ENCODE measurements at places on chromosomes 1 and 21.

GRCh38 chr1:28428012-28428411 is 58.5 kb downstream of the PHACTR4 start:
- no peak for DNase-seq

- DNase-seq: no peak
Measured at GRCh38 chr1:151596166-151596953, 15.5 kb upstream of the SNX27 start.

DNA sequence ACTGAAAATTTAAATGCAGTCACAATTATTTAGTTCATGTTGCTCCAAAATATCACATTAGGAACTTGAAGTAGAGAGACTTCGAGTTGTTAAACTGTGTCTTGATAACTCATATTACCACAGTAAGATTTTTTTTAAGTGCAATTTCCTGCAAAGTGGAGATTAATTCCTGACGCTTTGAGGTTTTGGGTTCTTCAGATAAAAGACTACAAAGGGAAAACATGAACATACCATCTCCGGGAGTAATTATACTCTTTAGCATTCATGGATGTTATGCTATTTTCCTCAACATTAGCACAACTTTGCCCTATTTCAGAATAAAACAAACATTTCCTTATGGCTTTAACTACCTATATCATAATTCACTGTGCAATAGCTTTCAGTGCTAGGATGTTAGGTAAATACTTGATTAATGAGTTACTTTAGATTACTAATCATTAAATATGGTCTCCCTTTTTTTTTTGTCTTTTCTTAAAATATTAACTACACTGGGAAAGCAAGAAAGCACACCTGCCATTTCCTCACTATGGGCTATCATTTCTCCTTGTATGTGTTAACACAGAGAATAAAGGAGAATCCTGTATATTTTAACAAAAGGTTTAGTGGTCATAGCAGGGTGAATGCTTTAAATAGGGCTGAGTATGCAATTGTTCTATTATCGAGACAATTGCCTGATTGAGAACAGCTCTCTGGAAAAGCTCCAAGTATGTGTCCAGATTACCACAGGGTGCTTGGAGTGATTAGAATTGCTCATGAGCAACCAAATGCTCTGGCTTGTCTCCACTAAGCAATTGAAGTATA is 252.5 kb upstream of the C1orf105 start:
- DNase-seq: no peak

- no peak for DNase-seq
Measured at GRCh38 chr1:239707615-239708014, 321.2 kb downstream of the CHRM3 start.

DNA sequence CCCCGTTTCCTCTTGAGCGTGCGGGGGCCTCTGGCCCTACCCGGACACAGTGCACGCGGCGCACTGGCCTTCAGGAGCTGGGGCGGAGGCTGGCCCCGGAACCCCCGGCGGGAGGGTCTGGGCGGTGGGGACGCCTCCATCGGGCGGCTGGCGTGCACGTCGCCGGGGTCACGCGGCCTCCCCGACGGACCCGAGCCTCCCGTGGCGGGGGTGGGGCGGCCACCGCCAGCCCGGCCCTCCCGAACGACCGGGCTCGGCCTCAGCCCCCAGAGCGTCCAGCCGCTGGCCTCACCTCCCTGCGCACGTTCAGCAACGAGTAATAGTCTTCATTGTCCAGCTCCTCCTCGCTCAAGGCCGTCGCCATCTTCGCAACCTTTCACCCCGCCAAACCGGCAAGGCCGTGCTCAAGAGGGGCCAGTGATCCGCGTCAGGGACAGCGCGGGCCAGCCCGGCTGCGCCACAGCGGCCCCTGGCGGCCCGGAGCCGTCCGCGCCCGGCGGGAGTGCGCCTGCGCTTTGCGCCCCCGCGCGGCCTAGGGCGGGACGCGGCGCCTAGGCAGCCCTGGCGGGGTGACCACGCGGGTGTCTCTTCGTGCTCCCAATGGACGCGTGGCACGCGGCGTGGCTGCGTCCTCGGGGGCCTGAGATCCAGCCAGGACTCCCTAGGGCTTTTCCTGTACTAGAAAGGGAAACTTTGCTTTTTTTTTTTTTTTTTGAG is at the start of gene DNAJC11:
TSS of gene DNAJC11 (minus strand) at position 380 of the 717 bp plus-strand sequence. CDS start at position 364, 16 bp downstream.
- DNase-seq: peak; percentile 55

DNA sequence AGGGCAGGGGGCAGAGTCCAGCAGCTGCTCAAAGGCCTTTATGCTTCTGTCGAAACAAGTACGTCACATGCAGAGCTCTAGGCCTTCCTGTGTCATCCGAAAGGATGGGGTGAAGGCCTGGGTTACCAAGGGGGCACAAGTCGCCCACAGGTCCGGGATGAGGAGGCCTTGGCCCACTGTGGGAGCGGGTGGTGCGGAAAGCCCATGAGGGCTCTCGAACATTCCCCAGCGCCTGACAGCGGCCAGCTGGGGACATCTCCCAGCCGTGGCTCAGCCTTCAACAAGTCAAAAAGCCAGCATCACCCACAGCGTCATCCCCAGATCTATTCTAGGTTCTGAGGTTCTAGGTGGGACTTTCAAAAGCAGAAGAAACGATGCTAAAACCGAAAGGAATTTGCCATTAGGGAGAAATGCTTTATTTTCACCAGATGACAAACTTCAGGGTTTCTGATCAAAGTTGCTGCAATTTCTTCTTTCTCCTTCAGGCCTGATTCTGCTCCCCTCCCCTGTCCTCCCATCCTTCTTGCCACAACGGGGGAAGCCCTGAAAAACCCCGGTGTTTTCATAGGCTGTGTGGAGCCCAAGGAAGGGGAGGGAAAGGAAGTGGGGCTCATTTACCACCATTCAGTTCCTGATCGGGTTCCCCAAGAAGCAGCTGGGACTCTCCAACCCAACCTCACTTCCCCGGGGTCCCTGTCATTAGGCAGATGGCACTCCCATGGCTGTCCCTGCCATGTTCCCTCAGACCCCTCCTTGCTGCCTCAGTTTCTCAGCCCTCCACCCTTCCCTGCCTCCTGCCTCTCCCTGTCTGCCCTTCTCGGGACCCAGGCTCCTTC is 17.6 kb downstream of the GPR137B start:
- DNase-seq: no peak

DNA sequence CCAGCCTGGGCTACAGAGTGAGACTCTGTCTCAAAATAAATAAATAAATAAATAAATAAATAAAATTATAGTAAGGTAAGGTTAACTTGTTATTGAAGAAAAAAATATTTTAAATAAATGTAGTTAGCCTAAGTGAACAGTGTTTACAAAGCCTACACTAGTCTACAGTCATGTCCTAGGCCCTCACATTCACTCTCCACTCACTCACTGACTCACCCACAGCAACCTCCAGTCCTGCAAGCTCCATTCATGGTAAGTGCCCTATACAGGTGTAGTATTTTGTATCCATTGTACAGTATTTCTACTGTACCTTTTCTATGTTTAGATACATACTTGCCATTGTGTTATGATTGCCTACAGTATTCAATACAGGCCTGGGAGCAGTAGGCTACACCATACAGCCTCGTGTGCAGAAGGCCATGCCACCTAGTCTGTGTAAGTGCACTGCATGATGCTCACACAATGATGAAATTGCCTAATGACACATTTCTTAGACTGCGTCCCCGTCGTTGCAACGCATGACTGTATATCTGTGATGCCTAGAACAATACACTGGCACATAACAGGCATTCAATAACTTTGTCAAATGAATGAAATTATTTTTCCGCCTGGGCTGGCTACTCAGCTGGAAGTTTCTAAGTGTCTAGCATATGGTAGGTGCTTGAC is 14.8 kb downstream of the KCNN3 start:
- no peak for DNase-seq

GRCh38 chr1:156497078-156497742 is 3.4 kb downstream of the MEF2D start:
- no peak for DNase-seq

- peak; percentile 43 for DNase-seq
Measured at GRCh38 chr1:93680420-93681100, 1.1 kb downstream of the BCAR3 start.

Measured in SHP77 treated with DMSO at 0.1 percent for 48 hours (cell line).